T-helper 17 cell (primary cell): ENCODE measurements at places on chromosomes 12 and 14. TPM values are rescaled to one million over a fixed set of nuclear protein-coding genes. Genes with fewer than 3 reads are reported as not detected.

The SNW1 gene
- 92.2 TPM for total RNA-seq

The C12orf54 gene
- total RNA-seq: not detected

- no peak for DNase-seq
These were observed 46.9 kb downstream of the SLC25A47 start for GRCh38 chr14:100370003-100370402.

GRCh38 chr14:39050389-39050788 lies 52.6 kb downstream of the SEC23A start:
- DNase-seq: no peak

GRCh38 chr12:27695556-27696292 lies 523 bp upstream of the REP15 start:
- no peak for DNase-seq

GRCh38 chr14:22556021-22556989 lies 32.7 kb downstream of the DAD1 start:
- DNase-seq: peak; percentile 89
